RWPE1 (cell line): ENCODE measurements at places on chromosomes 11 and 22.

GRCh38 chr11:34488855-34489557, 24.6 kb downstream of the ELF5 start:
- DNase-seq = no peak

- DNase-seq = no peak
These were observed 4.7 kb downstream of the LTBP3 start for GRCh38 chr11:65553301-65554001.

- DNase-seq = no peak
These were observed 1.4 kb downstream of the ARVCF start for GRCh38 chr22:20015187-20015625.

GRCh38 chr11:13205486-13205885, 72.1 kb upstream of the BMAL1 start:
- DNase-seq = no peak

- DNase-seq = no peak
These were observed 66.4 kb downstream of the ZNRF3 start for GRCh38 chr22:28949788-28950187.

DNA sequence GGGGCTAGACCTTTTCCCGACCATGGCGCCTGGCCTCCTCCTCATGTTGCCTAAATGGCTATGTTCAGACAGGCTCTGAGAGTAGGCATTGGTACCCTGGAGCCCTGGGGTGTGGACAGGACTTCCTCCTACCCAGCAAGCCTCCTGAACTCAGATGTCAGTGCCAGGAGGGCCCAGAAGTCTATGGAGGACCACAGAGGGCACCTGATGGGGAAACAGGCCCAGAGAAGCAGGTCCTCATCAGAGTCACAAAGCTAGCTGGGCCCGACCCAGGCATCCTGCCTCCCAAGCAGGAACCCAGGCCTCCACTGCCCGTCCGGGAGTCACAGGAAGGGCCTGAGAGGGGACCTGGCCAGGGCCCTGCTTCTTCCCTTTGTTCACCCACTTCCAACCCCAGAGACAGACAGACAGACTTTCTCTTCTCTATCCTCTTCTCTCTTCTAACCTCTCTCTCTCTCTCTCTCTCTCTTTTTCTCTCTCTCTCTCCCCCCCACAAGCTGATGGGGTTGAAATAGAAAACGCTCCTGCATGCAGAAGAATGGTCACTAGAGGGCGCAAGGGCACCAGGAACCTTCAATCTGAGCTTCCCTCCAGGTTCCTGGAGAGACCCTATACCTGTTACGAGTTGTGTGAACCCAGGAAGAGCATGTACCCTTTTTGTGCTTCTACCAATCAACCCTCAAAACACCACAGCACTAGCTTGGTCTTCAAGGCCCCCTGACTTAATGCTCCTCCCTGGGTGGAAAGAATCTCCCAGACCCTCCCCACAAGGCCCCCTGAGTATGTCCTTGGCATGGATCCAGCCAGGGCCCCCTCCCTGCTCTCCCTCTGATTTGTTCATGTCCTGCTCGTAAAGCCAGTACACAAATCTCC, 27.1 kb downstream of the ARAP1 start:
- DNase-seq = peak; percentile 78

GRCh38 chr11:123640677-123641494, 13.5 kb downstream of the SCN3B start:
- DNase-seq = peak; percentile 48

DNA sequence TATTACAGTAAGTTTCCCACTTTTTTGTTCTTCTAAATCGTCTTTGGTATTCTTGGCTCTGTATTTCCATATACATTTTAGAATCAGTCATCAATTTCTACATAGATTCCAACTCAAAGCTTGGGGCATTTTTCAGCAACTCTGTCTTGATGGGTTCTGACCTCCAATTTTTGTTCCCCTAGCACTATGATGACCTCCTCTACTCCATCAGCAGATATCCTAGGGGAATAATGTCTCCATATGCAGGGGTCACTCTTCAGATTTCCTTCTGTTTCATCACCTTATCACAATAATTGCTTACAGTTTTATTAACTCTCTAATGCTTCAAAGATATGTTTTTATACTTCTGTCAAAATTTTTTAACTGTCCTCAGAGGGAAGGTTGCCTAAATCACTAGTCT, 91.3 kb upstream of the TP53AIP1 start:
- no peak for DNase-seq

DNA sequence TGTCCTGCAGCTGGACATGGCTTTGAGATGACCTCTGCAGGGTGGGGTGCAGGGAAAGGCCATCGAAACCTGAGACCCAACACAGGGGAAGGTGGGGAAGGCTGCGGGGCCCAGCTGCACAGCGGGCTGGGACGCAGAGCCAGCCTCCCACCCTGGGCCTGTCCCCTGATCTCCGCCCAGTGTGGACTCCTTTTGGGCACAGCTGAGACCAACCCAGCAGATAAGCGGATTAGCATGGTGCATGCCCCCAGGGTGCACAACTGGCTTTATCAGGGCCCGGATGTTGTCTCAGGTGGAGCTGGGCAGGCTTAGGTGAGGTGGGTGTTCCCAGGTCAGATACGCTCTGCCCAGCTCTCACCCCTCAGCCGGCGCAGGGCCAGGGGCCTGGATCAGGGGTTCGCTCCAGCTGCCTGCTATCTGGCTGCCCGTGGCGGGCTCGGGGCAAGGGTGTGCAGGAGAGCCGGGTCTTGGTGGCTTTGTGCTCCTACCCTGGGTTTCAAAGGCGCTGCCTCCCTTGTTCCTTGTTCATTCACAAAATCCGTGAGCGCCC, 28.1 kb upstream of the MUC5AC start:
- DNase-seq = no peak

DNA sequence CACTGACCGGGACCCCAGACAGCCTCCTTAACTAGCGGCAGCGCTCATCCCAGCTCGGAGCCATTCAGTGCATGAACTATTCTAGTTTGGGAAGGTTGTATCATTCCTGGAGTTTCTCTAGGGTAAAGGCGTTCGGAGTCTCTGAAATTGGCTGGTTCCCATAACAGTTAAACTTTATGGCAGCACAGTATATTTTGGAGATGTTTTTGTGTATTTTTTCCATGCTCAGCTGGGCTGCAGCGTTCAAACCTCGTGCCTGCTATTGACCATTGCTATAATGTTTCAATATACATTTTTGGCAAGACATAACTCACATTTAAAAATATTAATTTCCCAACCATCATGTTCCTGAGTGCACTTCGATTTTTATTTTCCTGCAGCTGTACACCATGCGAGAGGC, 169.7 kb downstream of the ST3GAL4 start:
- DNase-seq = no peak

DNA sequence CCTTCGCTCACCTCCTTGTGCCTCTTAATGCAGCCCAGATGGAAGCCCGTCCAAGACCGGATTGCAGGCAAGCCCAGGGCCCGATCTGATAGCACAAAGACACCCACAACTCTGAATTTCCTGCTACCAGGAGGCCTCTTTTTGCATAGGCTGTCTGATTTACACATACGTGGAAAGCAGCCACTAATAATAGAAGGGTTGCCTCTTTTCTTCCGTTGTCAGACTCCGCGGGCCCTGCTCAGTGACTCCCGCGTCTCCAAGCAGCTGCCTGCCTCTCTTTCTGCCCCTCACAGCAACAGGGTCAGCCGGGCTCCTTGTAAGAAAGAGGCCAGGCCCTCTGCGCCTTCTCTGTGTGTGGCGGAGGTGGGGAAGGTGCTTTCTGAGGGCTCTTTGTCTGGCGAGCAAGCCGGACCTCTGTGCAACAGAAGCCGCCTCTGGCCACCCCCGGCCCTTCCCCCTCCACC, 26.7 kb downstream of the FLI1 start:
- no peak for DNase-seq

- DNase-seq = no peak
These were observed 25.2 kb downstream of the CAPN1 start for GRCh38 chr11:65206901-65207300.

DNA sequence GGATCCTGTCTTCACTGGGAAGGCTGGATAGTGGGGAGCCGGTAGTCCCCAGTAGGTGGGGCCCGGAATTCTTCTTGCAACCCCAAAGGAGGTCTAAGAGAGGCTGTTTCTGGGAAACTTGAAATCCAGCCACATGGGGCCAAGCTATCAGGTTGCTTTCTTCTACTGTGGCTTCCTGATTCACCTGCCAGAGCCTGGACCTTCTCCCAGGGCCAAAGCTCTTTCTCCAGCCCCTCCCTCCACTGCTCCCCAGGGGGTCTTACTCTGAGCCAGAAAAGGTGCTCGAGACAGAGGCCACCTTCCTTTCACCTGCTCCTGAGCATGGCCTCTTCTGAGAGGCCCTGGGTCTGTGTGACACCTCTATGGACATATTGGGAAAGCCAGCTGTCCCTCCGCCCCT, 9.1 kb downstream of the TST start:
- no peak for DNase-seq

- DNase-seq = peak; percentile 20
These were observed 253.7 kb upstream of the CHORDC1 start for GRCh38 chr11:90476442-90477007.

- no peak for DNase-seq
These were observed 5.4 kb upstream of the PAX6 start for GRCh38 chr11:31816468-31817053.

DNA sequence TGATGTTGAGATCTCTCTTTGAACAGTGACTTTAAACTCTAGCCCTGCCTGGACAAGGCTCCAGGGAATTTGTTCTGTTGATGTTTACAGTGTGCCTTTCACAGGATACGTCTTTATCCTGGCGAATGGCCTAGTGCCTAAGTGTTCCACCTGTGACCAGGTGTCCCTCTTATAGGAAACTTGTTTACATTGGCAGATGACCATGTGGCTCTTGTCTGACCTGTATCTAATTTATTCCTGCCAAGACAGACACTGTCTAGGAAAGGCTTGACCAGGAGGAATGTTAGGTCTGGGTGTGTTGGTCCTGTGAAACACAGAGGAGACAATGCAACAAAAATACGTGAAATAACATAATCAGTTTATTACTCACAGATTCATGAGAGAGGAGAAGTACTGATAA, 875.6 kb downstream of the METTL15 start:
- no peak for DNase-seq

DNA sequence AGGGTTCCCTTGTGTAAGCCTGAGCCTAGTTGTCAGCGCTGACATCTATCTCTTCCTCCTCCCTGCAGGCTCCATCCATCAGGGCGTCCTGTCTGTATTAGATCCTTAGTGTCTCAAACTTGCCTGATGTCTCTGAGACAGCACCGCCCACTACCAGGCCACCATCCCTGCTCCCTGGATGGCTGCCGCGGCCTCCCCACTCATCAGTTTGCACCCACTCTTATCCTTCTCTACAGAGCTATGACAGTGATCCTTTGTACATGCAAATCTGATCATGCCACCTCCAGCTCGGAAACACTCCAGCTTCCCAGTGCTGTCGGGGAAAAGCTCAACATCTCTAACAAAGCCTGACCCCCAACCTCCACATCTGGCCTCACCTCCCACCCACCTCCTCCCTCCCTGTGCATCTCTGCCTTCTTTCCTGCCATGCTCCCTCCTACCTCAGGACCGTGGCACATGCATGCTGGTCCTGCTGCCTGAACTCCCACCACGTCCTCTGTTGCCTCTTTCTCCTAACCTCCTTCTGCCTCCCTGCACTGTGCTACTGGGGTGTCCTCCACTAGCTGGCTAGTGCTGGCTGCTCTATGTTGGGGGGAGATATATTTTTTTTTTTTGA, 61.6 kb upstream of the EIF3D start:
- no peak for DNase-seq

- no peak for DNase-seq
These were observed 22.7 kb upstream of the OR4B1 start for GRCh38 chr11:48193876-48194275.

DNA sequence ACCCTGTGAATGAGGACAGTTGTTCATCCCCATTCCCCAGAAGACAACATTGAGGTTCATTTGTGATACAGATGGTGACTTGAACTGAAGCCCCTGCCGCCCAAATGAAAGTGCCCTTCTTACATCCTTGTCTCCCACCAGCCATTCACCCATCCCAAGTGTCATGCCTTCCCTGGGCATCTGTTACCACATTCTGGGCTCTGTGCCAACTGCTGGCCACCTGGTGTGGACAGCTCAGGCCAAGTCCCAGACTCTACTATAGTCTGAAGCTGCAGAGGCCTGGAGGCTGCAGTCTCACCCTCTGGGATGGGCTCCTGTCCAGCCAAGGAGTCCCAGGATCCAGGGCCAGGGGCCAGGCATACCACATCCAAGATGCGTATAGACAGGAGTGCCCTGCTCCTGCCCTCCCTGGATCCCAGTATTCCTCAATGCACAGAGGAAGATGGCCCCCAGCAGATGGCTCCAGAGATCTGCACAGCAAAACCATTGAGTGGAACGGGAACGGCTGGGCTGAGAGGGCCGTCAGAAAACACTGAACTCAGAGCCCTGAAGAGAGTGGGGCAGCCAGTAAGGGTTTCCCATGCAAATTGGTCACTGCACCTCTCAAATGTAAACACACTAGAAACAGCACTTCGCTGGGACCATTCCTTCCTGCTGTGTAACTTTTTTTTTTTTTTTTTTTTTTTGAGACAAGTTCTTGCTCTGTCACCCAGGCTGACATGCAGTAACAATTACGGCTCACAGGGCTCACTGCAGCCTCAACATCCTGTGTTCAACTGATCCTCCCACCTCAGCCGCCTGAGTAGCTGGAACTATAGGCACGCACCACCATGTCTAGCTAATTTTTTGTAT, 22.8 kb downstream of the ARRB1 start:
- DNase-seq = peak; percentile 65
